ENCODE measurements at places on chromosomes 7 and 10.

GRCh38 chr7:28920424-28920823 is 37.7 kb downstream of the TRIL start:
- no peak for DNase-seq

GRCh38 chr10:17092986-17093803 is 36.4 kb downstream of the CUBN start:
- DNase-seq = no peak

- no peak for DNase-seq
Measured at GRCh38 chr7:140637400-140637799, 3.2 kb downstream of the DENND2A start.

- no peak for DNase-seq
Measured at GRCh38 chr10:69037489-69037888, 48.9 kb downstream of the KIFBP start.

DNA sequence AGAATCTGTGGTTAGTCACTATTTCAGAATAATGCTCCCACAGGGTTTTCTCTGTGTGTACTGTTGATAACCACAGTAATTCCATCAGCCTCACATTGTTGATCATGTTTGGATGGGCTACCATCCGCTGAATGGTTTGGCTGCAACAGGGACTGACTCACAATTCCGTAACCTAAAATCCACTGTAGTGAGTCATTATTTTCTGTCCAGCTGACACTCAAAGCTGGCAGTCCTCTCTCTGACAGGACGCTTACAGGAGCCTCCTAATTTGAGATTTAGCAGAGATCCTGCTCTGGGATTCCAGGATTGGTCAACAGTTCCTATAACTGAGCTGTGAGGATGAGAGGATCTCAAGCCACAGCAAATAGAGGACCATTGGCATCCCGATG is 32.7 kb downstream of the VWA2 start:
- no peak for DNase-seq

DNA sequence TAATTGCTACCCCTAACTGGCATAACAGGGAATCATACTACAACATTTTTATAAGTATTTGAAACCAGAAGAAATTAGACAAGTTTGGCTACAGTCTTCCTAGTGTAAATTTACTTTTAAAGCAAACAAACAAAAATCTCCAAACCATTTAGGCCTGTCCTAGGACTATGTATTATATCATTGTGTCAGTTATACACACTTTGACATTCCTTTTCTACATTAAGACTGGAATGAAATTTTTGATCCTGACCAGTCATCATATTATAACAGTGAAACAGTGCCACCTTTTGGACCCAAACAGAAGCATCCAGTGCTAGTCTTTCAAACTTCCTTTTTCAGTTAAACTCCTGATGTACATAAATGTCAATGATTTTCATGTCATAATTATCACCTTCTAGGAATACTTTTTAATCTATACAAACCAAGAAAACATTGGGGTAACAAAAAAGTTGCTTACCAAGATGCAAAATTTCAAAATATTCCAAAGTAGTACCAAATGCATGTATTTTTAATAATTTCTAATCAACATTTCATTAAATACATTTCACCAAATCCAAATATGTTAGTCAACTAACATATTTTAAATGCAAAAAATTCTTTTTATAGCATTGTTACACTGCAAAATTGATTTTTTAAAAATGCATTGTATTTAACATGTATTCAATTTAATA is 75.7 kb downstream of the IMMP2L start:
- DNase-seq = no peak

GRCh38 chr10:35165136-35165535 is 38.5 kb downstream of the CREM start:
- DNase-seq = no peak

- DNase-seq = no peak
Measured at GRCh38 chr7:156942708-156943090, 6.8 kb upstream of the NOM1 start.

- DNase-seq = no peak
Measured at GRCh38 chr10:44385026-44385695, at the start of gene CXCL12. TSS of gene CXCL12 (minus strand) at chr10:44385097. CDS start at chr10:44385005, 92 bp downstream.

GRCh38 chr7:140639366-140640053 is 1.1 kb downstream of the DENND2A start:
- DNase-seq = no peak

GRCh38 chr7:27316311-27316710 is 73.7 kb downstream of the EVX1 start:
- no peak for DNase-seq

- no peak for DNase-seq
Measured at GRCh38 chr7:77897004-77897547, 98.5 kb downstream of the PHTF2 start.

GRCh38 chr10:79985481-79986072 is 36.7 kb upstream of the SFTPD start:
- DNase-seq = no peak

DNA sequence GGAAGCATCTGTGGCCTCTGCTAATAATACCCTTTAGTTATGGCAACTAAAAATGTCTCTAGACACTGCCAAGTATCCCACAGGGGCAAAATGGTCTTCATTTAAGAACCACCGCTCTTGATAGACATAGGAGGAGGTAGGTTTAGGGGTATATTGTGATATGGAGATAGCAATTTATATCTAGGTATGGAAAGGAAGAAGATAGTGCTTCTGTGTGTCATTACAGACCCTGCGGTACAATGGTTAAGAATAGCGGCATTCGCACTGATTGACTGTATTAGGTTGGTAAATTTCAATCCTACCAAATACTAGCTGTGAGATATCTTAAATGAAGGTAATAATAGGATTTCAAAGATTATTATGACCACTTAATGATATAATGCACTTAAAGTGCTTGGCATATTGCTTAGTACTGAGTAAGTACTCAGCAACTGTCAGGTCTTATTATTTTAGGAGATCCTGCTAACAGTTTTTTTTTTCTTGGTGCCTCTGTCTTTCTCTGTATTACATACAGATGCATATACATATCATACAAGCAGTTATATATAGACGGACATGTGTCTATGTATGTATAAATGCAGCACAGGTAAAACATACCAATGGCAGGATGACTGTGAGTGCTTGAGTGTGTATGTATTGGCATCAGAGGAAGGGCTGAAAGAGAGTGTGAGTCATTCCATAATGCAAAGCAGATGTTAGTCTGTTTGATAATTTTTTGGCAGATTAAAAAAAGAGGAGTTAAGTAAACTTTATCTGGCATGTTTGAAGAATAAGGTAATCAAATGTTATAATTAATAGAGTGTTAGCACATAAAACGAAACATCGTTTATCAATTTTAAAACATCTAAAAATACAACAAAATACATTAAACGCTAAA is 50.0 kb upstream of the ITGB8 start:
- no peak for DNase-seq

DNA sequence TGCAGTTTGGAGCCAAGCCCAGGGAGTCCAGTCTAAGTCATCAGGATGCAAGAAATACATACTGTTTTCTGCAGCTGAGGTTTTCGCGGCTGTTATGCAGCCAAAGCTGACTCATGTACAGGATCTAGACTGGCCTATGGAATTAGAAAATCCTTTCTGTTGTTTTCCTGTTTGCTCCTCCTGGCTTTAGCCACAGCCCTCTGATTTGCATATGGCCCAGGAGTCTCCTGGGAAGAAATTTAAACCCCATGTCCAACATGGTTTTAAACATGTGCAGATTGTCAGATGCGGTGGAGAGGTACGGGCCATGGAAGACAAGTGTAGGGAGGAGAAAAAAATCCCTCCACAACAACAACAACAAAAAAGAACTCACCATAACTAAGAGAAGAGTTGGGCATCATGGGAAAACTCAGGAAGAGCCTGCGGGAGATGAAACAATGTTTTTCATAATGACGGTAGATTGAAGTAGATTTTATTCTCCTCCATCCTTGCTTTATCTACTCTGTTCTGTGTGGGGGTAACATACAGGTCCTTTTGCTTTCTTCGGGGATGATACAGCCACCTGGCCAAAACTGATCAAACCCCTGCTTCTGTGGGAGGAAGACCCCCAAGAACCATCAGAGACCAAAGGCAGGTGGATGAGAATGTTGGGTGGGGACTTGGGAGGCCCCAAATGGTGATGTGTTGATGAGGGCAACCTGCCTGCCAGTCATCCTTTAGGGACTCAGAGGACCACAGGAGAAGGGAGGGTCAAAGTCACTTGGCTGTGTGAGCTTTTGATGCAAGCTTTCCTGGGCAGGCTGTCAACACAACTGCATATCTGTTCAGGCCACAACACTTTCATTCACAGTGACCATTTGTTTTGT is 29.8 kb upstream of the GNA12 start:
- no peak for DNase-seq

- no peak for DNase-seq
Measured at GRCh38 chr10:89867964-89868363, 166.6 kb downstream of the KIF20B start.

DNA sequence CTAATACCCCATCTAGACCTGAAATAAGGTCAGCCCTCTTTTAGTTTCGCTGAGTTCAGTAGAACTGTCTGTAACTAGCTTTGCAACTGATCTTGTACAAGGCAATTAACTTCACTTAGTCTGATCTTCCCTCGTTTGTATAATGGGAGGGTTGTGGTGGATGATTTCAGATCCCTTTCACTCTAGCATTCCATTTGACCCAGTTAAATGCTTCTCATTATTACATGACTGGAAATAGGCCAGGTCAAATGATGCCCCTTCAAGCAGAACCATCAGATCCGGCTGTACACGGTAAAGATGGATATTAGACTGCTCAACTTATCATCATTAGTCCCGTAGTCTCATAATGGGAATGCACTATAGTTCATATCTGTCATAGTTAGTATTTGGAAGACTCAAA is 1009.0 kb downstream of the LRMDA start:
- DNase-seq = no peak

- DNase-seq = no peak
Measured at GRCh38 chr10:49508654-49509053, 30.3 kb downstream of the ERCC6 start.

DNA sequence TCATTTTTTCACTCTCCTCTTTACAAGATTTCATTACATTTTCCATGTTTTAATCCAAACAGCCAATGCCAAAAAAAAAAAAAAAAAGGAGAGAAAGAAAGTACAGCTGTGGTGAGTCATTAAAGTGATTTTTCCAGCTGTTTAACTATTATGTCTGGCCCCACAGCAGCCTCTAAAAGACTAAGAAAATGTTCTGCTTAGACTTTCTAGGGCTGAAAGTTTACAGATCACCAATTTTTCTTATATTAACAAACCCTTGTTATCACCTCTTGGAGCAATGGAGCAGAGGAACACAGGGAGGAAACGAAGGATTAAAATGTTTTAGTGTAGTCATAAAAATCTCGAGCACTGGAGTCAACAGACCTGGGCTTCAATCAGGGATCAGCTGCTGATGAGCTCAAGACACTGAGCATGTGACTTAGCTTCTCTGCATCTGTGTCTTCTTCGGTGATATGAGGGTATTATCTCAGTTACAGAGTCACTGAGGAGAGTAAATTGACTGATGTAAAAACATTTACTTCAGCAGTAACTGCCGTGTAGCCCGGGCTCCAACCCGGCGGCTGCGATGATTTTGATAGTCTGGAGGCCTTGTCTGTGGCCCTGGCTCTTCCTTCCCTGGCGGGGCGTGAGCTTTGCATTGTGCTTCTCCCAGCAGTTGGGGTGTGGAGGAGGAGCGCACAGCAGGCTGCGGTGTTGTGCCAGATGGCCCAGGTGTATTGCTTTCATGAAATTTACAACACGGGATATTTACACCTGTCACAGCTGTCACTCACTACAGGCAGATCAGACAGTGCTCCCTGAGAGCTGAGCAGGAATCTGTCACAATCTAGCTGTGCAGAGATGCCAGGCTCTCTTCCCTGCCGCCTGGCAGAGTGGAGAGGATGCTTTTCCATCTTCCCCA is 298.3 kb upstream of the FZD8 start:
- DNase-seq = no peak

DNA sequence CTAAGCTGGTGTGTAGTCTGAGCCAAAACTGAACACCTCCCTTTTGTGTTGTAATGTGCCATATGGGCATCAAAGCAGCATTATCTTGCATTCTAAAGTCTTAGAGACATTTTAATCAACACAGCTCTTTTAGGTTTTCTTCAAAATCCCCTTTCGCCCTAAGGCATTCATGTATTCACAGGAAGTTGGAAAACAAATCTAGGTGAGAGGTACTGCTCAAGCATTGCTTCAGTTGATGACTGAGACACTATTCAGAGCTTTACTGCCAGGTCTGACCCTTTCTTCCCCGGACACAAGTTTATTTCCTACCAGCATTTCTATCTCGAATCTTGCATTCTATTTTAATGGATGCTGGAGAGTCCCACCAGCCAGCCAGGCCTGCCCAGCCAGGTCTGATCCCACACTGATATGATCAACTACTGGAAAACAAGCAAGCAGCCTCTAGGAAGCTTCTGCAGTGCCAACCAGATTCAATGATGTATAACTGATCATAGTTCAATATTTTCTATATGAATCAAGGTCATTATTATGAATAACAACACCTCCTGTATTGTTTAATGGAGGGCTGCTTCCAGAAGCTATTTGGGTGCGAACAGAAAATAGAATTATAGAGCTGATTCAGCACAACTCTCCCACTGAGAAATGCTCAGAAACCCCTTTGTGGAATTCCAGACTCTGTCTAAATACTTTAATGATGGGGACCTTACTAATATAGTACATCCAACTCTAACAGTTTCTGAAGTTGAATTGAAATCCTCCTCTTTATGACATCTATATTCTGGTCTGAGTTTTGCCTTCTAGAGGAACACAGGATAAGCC is 4.0 kb upstream of the BRAF start:
- DNase-seq = no peak

GRCh38 chr7:151024435-151025056 is at the start of gene ATG9B:
TSS of gene ATG9B (minus strand) at chr7:151024494. CDS start at chr7:151024423, 71 bp downstream.
- no peak for DNase-seq

DNA sequence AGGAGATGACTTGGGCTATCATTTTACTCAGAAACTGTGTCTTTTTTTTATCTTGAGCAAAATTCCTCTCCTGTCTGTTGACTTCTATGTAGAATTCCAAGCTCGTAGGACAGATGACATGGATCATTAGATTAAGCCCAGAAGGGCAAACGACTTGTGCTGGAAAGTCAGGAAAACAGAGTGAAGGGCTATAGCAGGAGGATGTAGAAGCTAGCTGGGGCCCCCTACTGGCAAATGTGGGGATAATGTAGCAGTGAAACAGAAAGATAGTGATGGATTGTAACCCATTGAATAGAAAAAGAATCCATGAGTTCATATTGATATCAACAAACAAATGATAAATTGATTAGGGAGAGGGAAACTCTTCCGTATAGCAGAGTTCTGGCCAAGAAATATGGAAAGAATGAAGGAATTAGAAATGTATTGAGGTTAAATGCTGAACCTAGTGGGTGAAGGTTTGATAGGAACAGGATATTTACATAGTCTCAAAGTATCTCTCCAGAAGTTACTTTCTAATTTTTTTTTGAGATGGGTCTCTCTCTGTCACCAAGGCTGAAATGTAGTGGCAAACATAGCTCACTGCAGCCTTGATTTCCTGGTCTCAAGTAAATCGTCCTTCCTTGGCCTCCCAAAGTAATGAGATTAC is 103.6 kb downstream of the LYZL1 start:
- DNase-seq = no peak

Measured in NCI-H187 (cell line).